CD4-positive, alpha-beta memory T cell (primary cell): ENCODE measurements at places on chromosomes 12 and 14. TPM values are rescaled to one million over a fixed set of nuclear protein-coding genes. Genes with fewer than 3 reads are reported as not detected.

The ATG101 gene
- total RNA-seq = 27.0 TPM

The CLEC1A gene
- not detected for total RNA-seq

The LIN7A gene
- total RNA-seq = not detected

The DENR gene
- total RNA-seq = 49.1 TPM

The BCL2L14 gene
- total RNA-seq = 1.9 TPM

The LGMN gene
- 14.0 TPM for total RNA-seq

The PLBD1 gene
- 0.47 TPM for total RNA-seq

The NTF3 gene
- total RNA-seq = not detected

The POTEG gene
- total RNA-seq = not detected

The PIANP gene
- total RNA-seq = 1.5 TPM

The MIP gene
- total RNA-seq = not detected

The MOK gene
- total RNA-seq = 0.73 TPM

The BCDIN3D gene
- 17.5 TPM for total RNA-seq

The RNU6-8 gene
- total RNA-seq = not detected

The TMEM229B gene
- total RNA-seq = 34.9 TPM

The INSM2 gene
- not detected for total RNA-seq

The MFAP5 gene
- not detected for total RNA-seq

The RPGRIP1 gene
- not detected for total RNA-seq

The MYF6 gene
- not detected for total RNA-seq

The AGAP2 gene
- total RNA-seq = 63.2 TPM

The KRT73 gene
- 5.7 TPM for total RNA-seq

The ORAI1 gene
- total RNA-seq = 48.8 TPM

The MDGA2 gene
- not detected for total RNA-seq

The HSPB8 gene
- total RNA-seq = not detected

The GSC gene
- total RNA-seq = 0.35 TPM

The EFS gene
- not detected for total RNA-seq

The SCNN1A gene
- 1.3 TPM for total RNA-seq

The C12orf54 gene
- not detected for total RNA-seq

The MARCHF9 gene
- total RNA-seq = 58.0 TPM

The ULK1 gene
- total RNA-seq = 45.8 TPM

The LRRIQ1 gene
- not detected for total RNA-seq

The CCDC196 gene
- total RNA-seq = not detected

The DICER1 gene
- 58.8 TPM for total RNA-seq

The FOXM1 gene
- total RNA-seq = 0.44 TPM

The AKAP3 gene
- 5.5 TPM for total RNA-seq

The PRIMA1 gene
- not detected for total RNA-seq
